ENCODE measurements at places on chromosomes 7 and 10.
A peak's percentile ranks its signal among the peaks of the same experiment; 100 is the strongest.

DNA sequence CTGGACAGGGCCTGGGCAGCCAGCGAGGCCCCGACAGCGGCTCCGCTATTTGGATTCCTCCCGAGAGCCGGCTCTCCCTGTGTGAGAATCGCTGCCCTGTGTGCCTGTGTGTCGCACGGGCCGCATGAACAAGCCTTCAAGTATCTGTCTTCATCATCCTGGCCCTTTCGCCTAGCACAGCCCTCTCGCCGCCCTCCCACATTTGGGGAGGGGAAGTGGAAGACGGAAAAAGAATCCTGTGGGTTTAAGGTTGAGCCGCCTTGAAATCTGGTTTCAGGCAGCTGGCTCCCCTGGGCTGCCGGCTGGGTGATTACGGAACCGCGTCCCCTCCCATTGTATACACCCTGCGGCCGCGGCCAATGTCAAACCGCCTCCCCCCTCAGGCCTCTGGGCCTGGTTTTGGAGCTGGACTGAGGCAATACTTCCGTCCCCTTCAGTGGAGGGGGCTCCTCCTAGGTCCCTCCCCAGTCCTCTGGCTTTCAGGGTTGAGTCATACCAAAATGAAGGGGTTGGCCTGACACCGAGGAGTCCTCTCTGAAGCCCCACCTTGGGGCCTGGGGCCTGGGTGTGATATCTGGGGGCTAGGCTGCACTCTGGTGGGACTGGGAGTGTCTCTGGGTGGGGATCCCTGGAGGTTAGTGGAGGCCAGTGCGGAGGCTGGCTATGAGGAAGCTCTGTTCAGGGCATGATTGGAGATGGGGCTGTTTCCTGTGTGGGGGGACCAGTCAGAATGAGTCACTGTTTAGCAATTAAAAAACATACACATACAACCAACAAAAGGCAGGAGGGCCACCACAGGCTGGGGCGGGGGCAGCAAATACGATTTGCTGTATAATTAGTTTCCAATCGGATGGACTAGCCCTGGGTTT, 1.7 kb downstream of the TRIM8 start:
- DNase-seq: peak; percentile 73

DNA sequence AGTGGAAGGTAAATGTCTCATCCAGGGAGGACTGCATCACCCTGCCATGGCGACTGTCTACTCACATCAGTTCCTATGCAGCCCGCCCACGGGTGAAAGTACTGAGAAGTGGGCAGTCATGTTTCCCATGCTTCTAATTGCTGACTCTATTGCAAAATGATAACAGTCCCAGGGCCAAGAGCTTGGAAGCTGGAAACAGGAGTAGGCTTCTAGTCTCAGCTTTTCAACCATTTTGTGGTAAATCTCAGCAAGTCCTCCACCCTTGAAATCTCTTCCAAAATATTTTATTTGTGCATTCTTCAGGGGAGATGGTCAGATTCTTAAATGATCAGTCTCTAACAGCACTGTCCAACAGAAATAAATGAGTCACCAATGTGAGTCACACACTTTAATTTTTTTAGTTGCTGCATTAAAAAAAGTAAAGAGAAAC, 48.1 kb upstream of the TARP start:
- DNase-seq: peak; percentile 40

GRCh38 chr10:131047501-131047900, 264.0 kb downstream of the TCERG1L start:
- no peak for DNase-seq

- DNase-seq: no peak
Measured at GRCh38 chr10:70747192-70747965, 37.8 kb downstream of the TBATA start.

GRCh38 chr7:116731445-116732335, 59.7 kb downstream of the MET start:
- no peak for DNase-seq

DNA sequence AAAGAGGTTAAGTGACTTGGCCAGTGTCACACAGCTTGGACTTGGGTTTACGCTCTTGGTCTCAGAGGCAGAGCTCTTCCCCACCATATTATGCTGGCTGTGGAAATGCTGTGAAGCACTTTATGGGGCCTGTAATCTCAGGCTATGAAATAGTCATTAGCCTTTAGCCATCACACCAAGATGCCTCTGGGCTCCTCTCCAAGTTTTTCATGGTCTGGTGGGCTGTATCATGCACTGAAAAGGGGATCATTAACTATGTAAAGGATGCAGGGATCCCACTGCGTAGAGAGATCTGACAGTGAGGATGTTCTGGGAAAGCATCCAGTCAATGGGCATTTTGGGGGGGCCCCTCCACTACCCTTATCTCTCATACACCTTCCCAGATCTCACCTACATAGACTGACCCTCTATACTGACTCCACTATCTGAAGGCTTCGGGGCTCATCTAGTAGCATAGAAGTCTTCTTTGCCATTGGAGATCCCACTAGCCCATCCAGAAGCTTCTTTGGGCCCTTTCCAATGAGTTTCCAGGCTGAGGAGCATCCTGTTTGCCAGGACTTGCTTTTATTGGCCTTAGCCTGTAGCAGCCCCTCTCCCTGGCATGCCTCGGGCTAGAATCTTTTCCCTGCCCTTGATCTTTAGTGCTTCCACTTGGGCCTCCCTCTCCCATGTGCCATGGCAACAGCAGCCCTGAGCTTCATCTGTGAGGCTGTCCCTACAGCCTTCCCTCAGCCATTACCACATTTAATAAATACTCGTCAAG, 19.6 kb downstream of the FRMPD2 start:
- no peak for DNase-seq

DNA sequence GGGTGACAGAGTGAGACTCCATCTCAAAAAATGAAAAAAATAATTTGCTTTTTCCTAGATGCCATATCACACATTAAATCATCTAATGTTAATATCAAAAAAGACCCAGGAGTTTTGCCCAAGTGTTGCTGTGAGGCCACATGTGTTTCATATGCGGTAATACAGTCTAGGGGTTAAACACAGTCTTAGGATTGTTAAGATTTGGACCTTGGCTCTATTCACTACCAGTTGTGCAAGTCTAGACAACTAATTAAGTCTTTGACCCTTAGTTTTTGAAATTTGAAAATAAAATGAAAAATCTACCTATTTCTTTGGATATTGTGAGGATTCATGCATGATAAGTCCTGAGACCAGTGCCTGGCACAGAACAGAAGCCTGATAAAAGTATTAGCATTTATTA, 14.9 kb upstream of the MALRD1 start:
- DNase-seq: no peak

DNA sequence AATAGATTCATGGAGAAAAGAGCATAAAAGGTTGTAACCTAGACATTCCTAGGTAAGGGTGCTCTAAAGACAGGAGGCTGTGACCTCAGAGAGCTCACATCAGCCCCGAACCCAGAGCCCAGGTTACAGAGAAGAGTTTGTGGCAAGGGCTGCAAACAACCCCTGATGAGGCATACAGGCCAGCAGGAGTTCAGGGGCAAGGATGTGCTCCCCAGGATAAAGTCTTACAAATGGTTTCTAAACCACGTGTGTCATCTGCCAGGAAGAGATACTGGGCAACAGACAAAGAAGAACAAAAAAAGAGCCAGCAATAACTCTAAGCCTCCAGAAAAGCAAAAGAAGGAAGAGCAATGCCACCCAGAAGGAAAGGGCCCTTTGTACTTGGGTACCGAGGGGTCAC, 27.7 kb downstream of the NCAPG2 start:
- DNase-seq: no peak

GRCh38 chr10:4658777-4659176, 167.2 kb upstream of the AKR1E2 start:
- no peak for DNase-seq

DNA sequence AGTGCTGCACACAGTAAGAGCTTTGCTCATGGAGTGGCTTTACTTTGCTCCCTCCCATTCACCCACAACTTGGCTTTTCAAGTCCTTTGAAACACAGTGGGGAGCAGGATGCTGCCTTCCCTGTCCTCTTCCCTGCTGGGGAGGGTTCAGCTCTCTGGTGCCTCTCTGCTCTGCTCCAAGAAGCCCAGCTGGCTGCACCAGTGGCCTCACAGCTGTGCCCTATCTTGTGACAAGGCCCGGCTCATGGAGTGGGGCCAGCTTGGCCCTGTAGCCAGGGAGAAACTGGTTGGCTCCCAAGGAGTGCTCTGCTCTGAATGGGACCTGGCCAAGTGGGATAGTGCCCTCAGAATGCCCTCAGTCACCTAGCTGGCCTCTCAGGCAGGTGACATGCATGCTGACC, 212.3 kb upstream of the ZMIZ1 start:
- DNase-seq: no peak

GRCh38 chr10:109007514-109007913, 915.8 kb downstream of the XPNPEP1 start:
- peak; percentile 7 for DNase-seq

DNA sequence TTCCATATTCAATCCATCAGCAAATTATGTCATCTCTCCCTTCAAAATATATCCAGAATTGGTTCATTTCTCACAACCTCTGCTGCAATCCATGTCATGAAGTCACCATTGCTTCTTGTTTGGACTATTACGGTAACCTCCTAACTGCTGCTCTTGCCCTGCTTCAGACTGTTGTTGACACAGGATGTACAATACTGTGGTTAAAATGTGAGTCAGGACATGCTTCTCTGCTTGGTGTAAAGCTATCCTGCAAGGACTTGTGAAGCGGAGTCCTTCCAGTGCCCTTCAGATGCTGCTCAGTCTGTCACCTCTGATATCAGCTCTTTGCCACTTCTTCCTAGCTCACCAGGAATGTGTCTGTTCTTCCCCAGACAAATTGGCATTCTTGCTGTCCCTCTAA, 10.4 kb upstream of the NXPH1 start:
- DNase-seq: no peak

DNA sequence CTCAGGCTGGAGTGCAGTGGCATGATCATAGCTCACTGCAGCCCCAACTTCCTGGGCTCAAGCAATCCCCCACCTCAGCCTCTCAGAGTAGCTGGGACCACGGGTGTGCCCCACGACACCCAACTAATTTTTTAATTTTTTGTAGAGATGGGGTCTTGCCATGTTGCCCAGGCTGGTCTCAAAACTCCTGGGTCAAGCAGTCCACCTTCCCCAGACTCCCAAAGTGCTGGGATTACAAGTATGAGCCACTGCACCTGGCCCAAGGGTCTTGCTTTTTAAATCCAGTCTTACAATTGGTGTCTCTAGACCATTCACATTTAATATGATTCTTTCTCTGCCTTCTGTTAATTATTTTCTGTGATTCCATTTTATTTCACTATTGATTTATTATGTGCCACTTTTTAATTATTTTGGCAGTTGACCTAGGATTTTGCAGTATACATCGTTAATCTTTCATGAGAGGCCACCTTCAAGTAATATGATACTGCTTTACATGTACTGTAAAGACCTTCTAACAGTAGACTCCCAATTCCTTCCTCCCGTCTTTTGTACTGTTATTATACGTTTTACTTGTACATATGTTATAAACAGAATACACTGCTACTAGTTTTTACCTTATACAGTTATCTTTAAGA, 18.7 kb downstream of the MMP21 start:
- DNase-seq: no peak

GRCh38 chr10:2909921-2910320, 157.4 kb upstream of the PFKP start:
- no peak for DNase-seq

DNA sequence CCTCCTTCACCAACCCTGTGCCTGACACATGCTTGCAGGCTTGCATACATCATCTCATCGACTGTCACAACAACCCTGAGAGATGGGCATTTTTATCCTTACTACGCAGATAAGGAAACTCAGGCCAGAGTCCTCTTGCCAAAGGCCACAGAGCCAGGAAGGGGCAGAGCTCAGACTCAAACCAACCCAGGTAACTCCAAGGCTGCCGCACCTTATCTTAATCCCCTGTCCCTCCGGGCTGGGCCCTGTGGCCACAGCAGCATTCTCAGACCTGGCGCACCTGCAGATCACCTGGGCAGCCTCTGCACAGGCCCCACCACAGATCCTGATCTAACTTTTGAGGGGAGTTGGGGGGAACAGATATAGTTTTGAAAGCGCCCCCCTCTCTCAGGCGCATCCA, 35.1 kb downstream of the SORBS1 start:
- DNase-seq: no peak

GRCh38 chr10:104923501-104923900, 282.4 kb downstream of the SORCS3 start:
- DNase-seq: no peak

DNA sequence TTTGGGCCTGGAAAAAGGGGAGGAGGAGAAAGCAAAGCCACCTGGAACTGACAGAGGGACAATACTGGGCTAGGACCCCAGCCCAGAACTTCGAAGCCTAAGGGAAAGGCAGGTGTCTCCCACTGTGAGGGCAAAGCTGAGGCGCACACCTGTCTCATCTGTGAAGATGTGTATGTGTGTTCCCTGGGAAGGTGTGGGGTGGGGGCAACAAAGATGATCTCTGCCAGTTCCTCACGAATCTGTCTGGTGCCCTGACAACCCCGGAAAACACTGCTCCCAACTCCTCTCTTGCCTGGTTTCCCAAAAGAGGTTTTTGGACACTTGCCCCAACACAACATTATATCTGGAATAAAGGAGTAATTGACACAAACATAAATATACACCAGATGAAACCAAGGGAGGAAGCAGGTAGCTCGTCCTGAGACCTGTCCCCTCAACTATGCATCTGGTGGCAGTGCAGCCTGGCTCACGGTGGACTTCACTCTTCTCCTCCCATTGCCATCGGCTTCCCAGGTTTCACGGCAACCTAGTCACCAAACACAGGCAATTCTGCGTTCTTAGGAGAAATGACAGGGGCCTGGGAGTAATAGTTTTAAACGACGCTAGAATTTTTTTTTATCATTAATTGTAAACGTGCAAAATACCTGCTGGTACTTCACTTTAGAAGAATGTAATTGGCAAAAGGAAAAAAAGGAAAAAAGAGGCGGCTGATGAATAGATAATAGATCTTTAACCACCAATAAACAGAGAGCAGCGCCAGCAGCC, 1.7 kb upstream of the EMX2 start:
- no peak for DNase-seq

DNA sequence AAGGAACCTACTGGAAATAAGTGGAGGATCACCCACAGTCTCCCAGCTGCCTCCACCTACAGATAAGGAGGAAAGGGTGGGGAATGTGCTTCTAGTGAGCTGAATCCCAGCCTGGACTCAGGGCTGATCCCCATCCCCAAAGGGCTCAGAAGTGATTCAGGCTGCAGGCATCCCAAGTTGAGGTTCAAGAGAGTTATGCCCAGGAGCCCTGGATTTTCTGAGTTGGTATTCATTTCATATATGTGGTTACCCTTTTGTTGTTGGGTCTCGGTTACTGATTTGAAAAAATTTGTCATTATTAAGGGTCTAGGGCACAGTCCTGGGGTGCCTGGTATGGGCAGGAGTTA, 30.0 kb upstream of the SRGN start:
- DNase-seq: no peak
